Naive thymus-derived CD4-positive, alpha-beta T cell (primary cell): ENCODE measurements at places on chromosomes 1 and 21.

- no peak for DNase-seq
Measured at GRCh38 chr21:33897739-33898138, 17.9 kb downstream of the ATP5PO start.

GRCh38 chr1:201634261-201634660, 95.3 kb downstream of the NAV1 start:
- DNase-seq = no peak

GRCh38 chr21:16154951-16155635, 425.3 kb downstream of the USP25 start:
- DNase-seq = no peak

- DNase-seq = no peak
Measured at GRCh38 chr21:45405271-45405818, 380 bp downstream of the COL18A1 start.

DNA sequence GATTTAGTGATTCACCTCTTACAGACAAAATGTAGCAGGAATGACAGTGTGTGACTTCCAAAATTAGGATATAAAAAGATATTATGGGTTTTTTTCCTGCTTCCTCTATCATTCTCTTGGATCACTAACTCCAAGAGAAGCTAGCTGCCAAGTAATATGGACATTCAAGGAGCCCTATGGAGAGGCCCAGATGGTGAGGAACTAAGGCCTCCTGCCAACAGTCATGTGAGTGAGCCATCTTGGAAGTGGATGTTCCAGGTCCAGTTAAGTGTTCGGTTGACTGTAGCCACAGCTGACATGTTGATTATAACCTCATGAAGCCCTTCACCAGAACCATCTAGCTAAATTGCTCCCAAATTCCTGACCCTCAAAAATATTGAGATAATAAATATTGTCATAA, 38.8 kb downstream of the CD160 start:
- no peak for DNase-seq
